DMS79 (cell line): ENCODE measurements at places on chromosomes 4 and X.

DNA sequence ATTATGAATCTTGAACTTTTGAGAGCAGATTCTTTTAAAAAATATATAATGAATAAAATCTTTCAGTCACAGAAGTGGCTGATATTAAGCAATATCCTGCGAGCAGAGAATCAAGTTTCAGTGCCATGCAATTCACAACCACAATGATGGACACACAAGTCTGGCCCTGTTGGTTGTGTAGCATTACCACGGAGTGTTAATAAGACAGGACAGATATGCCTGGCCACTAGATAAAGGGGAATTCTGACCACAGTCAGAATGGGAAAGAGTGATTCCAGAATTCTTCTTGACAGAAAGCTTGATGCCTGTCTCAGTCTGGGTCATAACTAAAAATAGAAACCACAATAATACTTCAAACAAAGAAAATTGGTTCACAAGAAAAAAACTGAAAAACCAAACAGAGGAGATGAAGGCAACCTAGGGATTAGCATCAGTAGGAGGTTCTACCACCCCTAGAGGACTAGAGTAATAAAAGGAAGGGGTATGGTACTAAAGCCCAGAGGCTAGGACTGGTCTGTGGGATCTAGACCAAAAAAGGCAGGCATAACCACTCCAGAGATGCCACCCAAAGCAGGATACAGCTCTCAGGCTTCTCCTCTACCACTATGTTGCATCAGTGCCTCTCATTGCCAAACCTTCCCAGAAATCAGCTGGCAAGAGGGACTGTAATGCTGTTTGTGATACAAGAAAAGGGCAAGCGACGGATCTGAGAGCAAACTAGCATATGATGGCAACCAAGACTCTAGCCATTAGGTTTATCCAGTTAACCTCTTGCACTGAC lies 59.0 kb downstream of the RNF150 start:
- no peak for DNase-seq

DNA sequence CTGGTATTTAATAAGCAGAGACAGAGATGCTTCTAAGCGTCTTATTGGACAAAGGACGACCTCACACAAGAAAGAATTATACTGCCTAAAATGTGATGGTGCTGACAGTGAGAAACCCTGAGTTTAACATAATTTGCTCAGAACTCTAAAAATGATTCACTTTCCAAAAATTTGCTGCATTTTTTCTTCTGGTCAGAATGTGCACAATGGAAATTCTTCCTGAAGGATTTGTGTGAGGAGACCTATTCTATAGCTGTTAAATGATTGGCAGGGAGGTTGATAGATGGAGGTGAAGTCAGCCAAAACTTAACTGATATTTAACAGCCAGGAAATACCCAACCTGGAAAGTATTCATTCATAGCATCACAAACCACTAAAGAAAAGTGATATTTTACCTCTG lies 1.7 kb downstream of the MAGEC3 start:
- DNase-seq = no peak

DNA sequence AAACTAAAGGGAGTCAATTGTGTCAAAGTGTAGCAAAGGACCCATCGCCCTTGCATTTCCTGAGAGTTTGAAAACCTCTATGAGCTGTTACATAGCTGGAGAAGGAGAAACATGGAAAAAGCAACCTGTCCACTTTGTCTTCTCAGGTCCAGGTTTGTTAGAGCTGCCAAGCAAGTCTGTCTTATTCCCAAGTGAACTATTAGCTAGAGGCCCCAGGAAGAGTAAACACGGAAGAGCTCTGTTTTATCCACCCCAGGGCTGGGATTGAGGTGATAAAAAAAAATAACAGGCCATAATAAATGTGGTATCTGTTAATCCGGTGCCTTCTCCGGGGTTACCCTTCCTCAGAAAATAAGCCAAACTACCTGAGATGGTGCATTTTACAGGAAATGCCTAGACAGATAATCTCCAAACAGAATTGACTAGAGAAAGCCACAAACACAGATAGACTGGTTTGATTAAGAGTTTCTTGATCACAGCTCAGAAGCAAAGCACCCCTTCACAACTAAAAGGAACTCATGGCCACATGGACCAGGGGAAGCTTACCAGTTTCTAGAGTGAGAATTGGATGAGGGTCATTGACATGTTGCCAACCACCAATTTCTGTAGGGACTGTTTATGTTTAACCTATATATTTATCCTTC lies 35.9 kb upstream of the RELL1 start:
- no peak for DNase-seq

- no peak for DNase-seq
Measured at GRCh38 chrX:7272346-7272745, 124.4 kb upstream of the PUDP start.

- DNase-seq = no peak
Measured at GRCh38 chrX:16516232-16516876, 133.6 kb upstream of the S100G start.
